Left forelimb (tissue), 1 donor: ENCODE measurements at places on chromosomes 4 and X.

- DNase-seq = no peak
Observed at GRCh38 chr4:159017323-159018026, 85.4 kb upstream of the RAPGEF2 start.

- peak; percentile 75 for DNase-seq
Observed at GRCh38 chrX:53317365-53318069, 36.1 kb upstream of the IQSEC2 start.

DNA sequence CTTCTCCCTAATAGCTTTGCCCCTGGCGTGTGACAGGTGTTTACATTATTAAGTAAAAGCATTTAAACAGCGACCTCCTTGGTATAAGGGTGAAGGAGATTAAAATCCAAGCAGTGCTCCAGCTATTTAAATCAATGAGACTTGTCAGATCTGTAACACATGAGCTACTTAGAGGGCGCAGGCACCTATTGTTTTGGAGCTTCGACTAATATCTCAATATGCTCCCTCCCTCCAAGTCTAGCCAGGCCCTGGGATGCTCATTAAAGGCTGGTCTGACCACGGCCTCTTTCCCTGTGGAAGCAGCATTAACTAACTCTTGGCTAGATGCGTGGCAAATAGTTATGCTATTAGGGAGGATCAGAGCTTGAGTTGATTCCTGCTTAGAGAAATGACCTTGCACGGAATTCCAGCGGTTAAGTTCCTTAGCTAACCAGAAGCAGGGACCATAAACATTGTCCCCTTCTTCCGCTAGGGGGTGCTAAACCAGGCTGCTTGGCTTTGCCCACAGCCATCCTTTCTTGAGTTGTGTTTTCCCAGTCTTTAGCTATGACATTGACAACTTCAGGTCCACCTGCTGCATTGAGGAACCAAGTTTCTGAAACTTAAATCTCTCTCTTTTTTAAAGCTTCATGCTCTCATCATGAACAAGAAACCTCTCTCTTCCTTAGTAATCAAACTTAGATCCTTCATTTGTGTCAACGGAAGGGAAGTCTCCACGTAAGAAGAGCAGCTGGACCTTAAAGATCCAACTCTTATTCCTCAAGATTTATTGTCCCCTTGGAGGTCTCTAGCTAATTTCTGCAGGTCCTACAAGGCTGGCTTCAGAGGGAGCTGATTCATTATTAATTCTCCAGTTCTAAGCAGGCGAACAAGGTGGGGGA, 80.7 kb upstream of the IGFBP7 start:
- no peak for DNase-seq

GRCh38 chr4:87251106-87251505, 30.7 kb upstream of the KLHL8 start:
- DNase-seq = no peak

- peak; percentile 74 for DNase-seq
Observed at GRCh38 chr4:140152751-140153418, 1.1 kb downstream of the MAML3 start.

GRCh38 chr4:138645289-138645688, 370.3 kb upstream of the NOCT start:
- DNase-seq = no peak

DNA sequence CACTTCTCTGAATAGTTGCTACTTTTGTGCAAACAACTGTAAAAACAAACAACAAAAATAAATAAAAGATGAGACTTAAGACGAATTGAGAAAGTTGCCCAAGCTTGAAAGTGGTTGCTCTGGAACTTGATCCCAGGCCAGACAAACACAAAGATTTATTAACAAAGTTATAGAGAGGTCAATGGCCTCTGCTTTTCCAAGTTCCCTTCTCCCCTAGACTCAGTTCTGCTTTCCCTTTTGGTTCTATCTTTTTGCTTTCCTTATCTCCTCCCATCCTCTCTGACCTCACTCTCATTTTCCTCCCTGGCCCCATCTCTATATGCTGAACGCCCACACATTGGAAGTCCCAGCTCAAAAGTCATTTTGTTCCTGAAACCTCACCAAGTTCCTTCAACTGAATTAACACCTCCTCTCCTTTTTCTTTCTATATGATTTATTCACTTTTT, 82.7 kb downstream of the MXRA5 start:
- no peak for DNase-seq

GRCh38 chr4:102606846-102607450, 105.8 kb downstream of the NFKB1 start:
- DNase-seq = no peak

DNA sequence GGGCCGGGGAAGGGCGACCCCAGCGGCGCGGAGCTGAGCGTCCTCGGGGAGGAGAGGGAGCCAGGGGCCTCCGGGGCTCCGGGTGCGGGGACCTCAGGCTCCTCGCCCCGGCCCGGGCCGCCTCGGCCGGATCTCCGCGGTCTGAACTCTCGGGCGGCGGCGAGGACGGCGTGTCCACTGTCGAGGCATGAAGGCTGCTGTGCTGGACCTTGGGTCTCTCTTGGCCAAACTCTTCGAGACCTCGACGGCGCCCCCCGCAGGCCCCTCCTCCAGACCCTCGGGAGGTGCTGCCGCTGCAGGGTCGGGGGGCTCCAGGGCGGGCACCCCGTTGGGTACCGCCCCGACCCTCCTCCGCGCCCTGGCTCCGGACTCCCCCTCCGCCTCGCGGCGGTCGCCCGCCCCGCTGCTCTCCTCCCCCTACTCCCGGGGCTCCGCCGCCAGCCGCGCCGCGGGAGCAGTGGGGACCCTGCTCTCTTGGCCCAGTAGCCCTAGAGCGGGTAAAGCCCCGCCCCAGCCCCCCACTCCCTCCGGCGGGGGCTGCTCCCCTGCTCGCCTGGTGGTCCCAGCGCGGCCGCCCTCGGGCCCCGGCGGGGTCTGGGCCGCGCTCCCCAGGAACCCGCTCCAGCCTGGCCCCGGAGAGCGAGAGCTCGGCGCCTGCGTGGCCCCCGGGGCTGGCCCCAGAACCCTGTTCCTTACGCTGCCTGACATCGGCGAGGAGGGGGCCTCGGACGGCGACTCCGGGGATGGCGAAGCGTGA, 564 bp downstream of the FAM149A start:
- DNase-seq = peak; percentile 70

- DNase-seq = no peak
Observed at GRCh38 chr4:113691676-113692075, 69.9 kb downstream of the CAMK2D start.

GRCh38 chr4:3215733-3216132, 33.2 kb upstream of the MSANTD1 start:
- DNase-seq = no peak

GRCh38 chrX:13101441-13102139, 57.2 kb upstream of the FAM9C start:
- DNase-seq = no peak
